ENCODE measurements at places on chromosomes 12 and 14.

DNA sequence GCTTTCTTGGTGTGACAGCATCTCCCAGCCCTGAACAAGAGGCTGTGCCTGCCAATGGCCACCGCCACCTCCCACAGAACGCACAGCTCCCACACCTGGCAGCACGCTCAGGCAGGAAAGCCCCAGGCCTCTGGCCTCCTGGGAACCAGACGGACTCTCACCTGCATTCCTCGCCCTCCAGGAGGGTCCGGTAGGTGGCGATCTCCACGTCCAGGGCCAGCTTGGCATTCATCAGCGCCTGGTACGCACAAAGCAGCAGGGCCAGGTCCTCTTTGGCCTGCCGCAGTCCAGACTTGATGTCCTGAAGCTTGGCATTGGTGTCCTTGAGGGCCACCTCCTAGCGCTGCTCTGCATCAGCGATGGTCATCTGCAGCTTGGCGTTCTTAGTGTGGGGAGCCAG, 12.1 kb upstream of the KRT77 start:
- no peak for DNase-seq

DNA sequence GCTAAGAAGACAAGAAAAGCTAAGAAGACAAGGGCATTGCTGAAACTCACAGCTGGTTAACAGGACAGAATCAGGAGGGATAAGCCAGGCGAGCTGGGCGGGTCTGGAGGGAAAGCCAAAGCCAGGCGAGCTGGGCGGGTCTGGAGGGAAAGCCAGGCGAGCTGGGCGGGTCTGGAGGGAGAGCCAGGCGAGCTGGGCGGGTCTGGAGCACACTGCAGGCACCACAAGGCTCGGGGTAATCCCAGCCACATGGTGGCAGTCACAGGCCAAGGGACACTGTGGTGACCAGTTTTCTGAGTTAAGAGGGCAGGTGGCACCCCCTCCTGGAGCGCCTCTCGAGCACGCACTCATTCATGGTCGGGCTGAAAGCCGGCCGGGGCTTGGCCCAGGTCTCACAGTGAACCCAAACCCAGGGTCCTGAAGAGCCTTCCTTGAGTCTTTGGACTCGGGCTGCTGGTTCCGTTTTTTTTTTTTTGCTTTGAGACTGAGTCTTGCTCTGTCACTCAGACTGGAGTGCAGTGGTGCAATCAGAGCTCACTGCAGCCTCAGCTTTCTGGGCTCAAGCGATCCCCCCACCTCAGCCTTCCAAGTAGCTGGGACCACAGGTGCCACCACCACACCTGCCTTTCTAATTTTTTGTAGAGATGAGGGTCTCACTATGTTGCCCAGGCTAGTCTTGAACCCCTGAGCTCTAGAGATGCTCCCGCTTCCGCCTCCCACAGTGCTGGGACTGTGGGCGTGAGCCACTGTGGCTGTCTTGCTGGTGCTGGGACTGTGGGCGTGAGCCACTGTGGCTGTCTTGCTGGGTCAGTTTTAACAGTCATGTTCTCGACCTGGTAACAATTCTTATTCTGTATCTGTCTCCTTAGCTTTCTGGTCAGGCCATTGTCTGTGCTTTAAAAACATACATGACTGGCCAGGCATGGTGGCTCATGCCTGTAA, 40.2 kb downstream of the HSP90AA1 start:
- peak; percentile 59 for DNase-seq

DNA sequence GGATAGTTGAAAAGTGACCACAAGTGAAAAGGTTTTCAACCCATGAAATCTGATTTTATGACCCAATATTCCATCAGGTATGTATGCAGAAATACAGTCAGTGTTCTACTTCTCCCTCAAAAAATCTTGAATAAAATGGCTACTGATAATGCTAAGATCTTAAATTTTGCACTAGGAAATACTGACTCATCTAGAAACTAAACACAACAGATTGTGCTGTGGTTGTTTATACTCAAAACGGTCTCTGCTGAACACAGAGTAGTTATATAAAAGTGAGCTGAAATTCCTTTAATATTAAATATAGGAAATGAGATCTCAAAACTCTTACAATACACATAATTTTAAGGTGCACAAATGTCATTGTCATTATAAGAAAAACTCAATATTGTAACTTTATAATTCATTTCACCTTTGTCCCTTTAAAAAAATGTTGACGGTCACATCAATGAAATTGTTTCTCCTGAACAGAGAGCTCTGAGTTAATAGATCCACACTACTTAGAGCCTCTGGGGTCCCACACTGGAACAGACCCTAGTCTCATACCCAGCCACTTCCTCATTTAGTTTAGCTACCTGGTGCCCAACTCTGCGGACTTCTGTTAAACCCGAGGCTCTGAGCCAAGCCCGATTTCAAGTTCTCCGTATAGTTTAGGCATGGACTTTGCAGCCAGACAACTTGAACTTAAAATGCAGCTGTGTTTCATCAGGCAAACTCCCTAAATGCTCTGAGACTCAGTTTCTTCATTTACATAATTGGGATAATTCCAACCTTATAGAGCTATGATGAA, 9.3 kb downstream of the COCH start:
- no peak for DNase-seq

DNA sequence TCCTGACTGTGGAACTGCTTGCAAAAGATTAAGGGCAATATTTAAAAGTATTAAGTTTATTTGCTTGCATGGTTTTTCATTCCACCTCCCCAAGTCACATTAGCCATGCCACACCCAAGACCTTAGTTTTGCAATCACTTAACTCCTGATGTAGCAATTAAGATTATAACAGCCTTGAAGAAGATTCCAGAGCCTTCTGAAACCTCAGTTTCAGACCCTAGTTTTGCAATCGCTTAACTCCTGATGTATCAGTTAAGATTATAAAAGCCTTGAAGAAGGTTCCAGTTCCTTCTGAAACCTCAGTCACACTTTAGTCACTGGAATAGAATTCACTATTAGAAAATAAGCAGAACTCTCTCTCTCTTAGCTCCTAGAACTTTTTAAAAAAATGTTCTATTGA, 42.7 kb upstream of the DCN start:
- peak; percentile 38 for DNase-seq

DNA sequence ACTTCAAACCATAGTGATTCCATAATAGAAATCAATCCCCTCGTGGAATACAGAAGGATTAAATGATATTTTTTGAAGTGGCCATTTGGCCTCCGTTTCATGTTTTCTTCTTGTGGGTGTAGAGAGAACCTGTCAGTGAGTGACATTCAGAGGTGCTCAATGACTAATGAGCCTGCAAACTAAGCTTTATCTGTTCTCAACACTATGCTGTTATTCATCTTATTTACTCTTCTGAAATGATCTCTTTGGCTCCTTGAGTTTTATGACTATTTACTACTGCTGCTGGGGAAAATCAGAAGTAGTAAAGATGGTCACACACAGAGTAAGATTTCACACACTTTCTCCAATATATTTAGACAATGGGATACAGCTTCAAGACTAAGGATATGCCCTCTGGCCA, 30.4 kb downstream of the ATP2B1 start:
- no peak for DNase-seq

DNA sequence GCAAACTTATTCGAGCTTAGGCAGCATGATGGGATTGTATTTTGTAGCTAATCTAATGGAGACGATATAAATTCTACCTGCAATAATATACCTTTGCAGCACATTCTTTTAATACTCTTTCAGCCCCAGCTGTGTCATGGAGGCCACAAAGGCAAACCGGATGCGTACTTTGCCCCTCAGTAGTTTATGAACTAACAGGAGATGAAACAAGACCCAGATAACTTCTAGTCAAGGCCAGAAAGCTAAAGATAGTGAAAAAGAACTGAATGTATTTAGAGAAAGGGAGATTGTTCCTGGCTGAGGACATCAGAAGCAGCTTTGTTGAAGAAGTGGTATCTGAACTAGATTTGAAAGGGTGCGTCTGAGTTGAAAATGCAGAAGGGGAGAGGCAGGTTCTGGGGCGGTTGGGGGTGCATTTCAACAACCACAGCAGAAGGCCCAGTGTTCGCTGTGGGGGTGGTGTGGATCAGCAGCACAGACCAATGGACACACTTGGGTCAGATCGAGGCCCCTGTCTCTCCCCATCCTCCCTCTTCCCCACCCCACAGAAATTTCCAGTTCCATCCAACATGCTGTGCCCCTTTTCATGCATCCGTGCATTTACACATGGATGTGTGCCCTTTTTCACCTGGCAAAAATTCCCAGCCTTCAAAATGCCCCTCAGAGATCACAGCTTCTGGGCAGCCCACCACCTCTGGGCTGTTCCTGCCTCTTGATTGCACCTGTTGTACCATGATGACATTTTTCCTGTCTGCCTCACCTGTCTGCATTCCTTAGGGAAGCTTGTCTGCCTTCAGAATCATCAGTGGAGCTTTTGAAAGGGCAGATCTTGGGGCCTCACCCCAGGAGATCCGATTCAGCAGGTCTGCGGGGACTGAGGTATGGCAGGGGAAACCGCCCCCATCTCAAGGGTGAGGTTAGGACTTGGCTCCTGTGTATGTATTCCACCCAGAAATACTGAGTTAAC, 2.2 kb downstream of the ZNF839 start:
- no peak for DNase-seq

GRCh38 chr14:60590991-60591414, 58.3 kb downstream of the SIX1 start:
- peak; percentile 41 for DNase-seq

DNA sequence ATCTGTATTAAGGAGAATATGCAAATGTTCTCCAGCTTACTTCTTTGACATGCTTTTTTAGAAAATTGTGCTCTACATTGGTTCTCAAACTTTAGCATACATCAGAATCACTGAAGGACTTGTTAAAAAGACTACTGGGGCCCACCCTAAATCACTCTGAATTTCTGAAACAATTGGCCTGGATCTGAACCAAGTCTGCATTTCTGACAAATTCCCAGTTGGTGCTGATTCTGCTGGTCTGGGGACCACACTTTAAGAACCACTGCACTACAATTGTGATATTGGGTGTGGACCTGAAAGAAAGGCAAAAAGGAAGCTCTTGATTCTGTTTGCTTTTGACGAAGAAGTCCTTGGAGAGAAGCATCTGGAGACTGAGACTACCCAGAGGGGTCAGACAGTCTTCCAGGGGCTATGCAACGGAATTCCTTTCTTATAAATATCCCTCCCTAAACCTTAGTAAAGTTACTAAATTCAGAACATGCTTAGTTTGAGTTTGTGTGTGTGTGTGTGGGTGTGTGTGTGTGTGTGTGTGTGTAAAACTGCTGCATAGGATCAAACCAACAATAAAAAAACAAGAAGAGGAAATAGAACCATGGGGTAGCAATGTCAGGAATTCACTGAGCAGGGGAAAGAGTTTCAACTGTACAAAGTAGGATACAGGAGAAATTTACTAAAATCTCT, 36.8 kb downstream of the EAPP start:
- peak; percentile 68 for DNase-seq

DNA sequence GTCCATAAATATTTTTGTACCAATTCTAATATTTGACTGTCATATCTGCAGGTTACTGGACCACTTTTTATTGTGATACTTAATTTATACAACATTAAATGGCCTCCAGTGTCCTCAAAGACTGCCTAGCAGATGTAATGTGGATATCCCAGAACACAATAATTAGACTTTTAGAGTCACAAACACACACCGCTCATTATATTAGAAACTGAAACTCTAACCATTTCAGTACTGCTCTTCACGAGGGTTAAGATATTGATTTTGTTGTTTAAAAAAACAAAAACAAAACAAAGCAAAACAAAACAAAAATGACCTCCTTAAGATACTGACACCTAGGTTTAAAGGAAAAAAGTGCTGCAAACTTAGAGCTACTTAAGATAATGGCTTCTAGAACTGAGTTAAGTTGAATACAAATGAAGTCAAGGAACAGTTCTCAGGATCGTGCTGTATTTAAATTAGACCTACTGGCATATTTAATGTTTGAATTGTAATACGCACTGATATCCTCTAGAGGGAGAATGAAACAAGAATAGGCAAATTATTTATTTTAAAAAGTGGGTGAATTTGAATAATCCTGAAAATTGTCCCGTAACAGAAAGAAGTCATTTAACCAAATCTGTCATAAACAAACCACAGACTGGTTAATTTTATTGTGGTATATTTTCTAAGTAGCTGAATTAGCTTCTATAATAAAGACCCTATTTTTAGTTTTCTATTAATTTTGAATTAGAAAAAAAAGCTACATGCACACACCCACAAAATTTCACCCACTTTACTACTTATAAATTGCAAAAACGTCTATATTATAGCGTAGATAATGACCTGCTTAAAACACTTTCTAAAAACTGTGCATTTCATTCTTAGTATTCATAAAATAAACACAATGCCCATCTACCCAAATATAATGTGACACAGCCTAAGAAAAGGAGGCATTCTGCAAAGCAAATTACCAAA, 395.2 kb upstream of the DCN start:
- peak; percentile 33 for DNase-seq

DNA sequence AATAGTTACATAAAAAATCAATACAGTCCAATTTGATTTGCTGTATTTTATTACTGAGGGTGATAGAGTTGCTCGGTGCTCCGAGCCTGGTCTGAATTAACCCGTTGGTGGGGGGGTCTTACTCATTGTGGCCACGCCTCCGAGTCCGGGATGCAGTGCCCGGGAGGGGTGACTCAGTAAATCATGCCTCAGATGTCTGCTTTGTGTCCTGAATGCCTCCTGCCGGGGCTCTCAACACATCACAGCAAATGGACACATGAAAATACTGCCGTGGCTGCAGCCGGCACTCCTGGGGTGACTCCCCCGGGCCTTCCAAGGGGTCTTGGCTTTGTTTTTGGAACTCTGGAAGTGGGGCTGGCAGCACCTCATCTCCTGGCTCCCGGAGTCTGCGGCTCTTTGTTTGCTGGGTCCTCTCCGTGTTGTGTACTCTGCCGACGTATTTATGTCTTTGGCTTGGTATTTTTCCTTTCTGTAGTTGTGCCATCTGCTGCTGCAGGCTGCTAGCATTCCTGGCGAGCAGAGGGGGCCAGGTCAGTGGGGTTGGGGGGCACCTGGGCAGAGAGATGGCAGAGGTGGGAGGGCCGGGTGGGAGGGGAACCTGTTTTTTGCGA, 129.0 kb downstream of the AACS start:
- DNase-seq: peak; percentile 59

DNA sequence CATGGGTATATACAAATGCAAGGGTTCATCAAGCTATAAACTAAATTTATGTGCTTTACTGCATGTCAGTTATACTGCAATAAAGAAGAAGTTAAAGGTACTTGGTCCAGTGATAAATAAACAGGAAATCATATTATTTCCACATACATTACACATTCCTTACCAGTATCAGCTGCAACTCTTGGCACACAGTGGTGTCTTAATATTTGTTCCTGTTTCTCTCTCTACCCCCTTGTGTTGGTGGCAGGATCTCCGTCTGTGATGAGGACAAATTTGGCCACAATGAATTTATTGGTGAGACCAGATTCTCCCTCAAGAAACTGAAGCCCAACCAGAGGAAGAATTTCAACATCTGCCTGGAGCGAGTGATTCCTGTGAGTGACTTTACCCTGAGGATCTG, 19.2 kb upstream of the OAS1 start:
- DNase-seq: no peak

GRCh38 chr14:64920465-64920864, 6.2 kb downstream of the CHURC1 start:
- DNase-seq: no peak

Measured in EH (cell line).